ENCODE measurements at places on chromosomes 7 and 10.
A peak's percentile ranks its signal among the peaks of the same experiment; 100 is the strongest.

- DNase-seq: peak; percentile 90
Observed at GRCh38 chr10:33337326-33337957, 3.0 kb upstream of the NRP1 start.

GRCh38 chr7:125663961-125664360, 734.3 kb upstream of the POT1 start:
- no peak for DNase-seq

- DNase-seq: no peak
Observed at GRCh38 chr10:62647375-62648092, 157.0 kb upstream of the ADO start.

GRCh38 chr10:79162022-79162421, 93.3 kb downstream of the ZMIZ1 start:
- DNase-seq: no peak

DNA sequence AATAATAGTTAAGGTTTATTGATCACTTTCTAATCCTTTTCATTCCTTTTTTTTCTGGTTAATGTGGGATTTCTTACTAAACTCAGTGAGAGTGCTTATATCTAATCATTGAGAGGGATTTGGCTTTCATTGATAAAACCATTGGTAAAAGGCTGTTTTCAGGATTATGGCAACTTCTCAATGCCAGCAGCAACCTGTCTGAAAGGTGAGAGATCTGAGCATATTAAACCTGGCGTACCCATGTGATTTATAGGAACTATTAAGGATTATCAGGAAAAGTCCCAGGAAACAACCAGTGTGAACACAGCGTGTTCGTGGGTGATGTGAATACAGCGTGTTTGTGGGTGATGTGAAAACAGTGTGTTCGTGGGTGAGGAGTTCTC, 65.9 kb downstream of the PDIA4 start:
- DNase-seq: no peak

- DNase-seq: peak; percentile 63
Observed at GRCh38 chr10:120514035-120514620, 57.1 kb downstream of the PLPP4 start.

DNA sequence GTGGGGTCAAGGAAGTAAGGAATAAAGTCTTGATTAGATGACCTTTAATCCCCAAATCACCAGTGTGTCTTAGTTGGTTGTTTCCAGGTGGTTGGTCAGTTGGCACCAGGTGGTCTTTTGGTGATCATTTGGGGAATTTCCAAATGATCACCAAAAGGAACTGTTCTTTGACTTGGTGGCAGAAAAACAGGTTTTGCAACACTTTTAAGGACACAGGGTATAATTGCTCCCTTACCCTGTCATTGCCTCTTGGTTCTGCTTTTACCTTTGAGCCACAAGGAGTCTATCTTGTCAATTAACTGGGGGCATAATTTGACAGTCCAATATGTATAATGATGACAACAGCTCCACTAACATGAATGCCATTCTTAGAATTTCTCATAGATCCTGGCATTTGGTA, 104.2 kb downstream of the ADK start:
- DNase-seq: no peak

DNA sequence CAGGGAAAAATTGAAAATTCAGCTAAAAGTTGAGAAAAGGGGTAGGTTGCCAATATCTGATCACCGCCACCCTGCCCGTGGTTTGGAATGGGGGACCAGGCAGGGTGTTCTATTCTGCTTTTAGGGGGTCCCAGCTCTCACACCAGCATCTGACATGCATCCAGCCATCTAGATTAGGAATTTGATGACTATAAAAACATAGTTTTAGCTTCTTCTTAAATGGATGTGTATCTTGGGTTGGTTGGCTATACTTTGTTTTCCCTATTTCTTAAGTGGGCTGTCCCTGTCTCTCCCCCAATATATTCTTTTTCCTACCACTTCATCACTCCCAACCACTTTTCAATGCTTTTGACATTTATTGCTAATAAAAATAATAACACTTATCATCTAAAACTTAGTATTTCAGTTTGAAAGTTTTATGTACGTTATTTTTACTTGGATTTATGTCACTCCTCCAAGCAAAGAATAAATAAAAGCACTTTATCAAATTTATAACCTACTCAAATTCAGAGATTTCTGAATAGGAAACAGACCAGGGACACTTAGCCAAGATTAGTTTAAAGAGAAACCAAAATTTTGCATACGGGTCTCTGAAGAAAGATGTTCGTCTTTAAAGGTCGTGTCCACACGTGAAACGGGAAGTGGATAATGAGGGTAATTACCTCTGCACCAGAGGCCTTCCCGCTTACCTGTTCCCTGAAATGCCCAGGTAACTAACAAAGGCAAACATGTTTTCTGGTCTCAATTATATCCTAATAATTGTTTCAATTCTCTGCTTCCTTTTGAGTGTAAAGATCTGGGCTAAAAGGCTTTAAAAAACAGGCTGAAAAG, 233.2 kb upstream of the AUTS2 start:
- peak; percentile 25 for DNase-seq

DNA sequence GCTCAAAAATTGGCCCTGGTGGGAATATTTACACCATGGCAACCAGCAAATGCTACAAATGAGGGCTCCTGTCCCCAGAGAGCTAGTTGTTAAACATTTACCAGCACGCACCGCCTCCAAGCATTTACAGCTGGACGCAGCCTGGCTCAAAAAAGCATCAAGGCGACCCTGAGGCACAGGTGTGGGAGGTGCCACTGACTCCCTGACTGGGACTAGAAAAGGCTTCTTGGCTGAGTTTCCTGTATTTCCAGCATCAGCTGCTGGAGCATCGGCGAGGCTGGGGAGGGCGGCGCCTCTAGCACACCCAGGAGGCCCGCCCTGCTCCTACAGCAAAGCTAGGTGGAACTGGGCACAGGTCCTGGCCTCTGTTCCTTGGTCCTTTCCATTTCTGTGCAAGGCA, 43.5 kb upstream of the ZRANB1 start:
- DNase-seq: no peak

- DNase-seq: peak; percentile 9
Observed at GRCh38 chr10:116490028-116490662, 55.6 kb upstream of the PNLIP start.

DNA sequence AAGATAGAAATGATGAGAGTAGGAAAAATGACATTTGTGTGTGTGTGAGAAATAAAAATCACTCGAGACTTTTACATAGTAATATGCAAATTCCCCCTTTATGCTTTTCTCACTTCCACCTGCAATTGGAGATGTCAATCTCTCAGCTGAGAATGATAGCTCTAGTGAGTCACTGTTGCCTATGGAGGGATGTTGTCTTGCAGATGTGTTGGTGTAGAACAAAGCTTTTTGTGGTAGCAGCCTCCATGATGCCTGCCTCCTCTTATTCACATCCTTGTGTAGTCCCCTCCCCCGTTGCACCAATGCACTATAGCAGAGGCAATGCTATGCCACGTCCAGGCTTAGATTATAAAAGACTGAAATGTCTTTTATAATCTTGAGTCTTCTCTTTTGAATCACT, 33.8 kb downstream of the SPAG6 start:
- DNase-seq: no peak

GRCh38 chr7:117122536-117122935, 169.2 kb downstream of the ST7 start:
- DNase-seq: no peak

DNA sequence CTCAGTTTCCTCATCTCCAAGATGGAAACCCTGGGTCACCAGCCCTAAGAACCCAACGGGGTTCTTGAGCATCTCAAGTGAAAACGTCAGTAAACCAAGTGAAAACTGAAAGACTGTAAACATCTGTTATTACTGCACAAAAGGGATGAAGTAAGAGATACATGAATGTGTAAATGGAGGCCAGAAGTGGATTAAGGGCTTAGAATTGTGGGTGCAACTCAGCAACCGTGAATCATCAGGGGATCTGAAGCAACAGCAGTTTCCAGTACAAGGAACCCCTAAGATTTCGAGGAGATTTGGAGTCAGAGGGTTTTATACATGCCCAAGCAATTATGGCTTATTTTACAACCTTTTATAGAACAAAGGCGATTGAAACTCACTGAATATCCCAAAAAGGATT, 95.7 kb upstream of the SVIL start:
- DNase-seq: no peak

GRCh38 chr7:93622036-93623033, 47.8 kb upstream of the CALCR start:
- DNase-seq: peak; percentile 35

- no peak for DNase-seq
Observed at GRCh38 chr10:93904901-93905300, 11.1 kb downstream of the SLC35G1 start.

DNA sequence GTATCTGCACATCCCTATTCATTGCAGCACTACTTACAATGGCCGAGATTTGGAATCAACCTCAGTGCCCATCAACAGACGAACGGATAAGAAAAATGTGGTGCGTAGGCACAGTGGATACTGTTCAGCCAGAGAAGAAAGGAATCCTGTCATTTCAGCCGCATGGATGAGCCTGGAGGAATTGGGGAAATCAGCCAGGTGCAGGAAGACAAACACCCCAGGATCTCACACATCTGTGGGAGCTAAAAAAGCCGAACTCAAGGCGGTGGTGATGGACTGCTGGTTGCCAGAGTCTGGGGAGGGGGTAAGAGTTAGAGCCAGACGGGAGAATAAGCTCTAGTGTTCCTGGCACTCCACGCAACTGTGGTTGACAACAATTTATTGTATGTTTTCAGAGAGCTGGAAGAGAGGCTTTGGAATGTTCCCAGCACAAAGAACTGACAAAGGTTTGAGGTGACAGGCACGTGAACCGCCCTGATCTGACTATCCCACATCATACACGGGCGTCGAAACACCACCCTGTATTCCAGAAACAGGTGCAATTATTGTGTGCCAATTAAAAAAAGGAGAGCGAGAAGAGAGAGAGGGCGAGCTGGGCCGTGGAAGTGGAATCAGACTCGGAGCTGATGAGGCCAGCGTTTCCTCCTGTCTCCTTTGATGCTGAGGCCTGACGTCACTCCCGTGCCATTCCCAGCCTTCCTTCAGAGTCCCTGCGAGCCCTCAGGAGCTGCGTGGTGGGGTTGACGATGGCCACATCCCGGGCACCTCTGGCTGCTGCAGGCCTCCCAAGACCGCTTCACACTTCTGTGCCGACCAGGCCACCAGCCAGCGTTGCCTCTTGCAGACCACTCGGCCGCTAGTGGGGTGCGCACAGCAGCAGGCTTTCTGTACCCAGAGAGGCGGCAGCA, 189.5 kb downstream of the DNAJB6 start:
- no peak for DNase-seq

DNA sequence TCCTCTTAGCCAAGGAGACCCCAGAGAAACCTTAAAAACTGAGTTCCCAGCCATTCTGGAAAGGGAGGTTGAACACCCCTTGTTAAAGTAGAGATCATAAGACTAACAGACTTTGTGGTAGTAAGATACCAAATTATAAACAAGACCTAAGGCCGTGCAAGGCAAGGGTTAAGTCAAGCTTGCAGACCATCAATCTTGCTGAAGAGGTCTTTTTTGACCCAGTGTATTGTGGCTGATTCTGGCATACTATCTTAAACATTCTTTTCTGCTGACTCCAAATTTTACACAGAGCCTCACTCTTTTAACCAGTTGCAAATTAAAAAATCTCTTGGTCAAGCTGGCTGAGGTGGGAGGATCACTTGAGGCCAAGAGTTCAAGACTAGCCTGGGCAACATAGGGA, 1.2 kb upstream of the TBRG4 start:
- DNase-seq: peak; percentile 24

- DNase-seq: no peak
Observed at GRCh38 chr7:84535580-84536270, 341.1 kb upstream of the SEMA3A start.

- DNase-seq: peak; percentile 79
Observed at GRCh38 chr10:71272056-71272771, 46.8 kb upstream of the SLC29A3 start.

DNA sequence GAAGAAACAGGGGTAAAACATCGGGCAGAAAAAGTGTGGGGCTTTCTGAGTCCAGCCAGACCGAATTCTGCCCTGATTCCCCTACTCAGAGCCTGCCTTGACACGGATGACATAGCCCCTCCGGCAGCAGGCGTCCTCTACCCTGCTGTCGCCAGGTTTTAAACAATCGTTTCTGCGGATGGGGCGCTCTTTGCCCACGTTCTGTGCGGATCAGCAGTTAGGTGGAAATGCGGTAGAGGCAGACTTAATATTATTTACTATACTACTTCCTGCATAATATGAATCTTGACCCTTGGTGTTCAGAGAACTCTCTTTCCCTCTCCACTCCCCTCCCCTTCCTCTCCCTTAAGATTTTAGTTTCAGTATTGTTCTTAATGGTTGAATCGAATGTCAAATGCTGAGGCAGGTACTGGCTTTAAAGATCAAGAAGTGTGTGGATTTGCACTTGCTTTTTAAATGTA, 2.4 kb downstream of the GATA3 start:
- DNase-seq: no peak

- no peak for DNase-seq
Observed at GRCh38 chr10:101827919-101828600, 9.8 kb upstream of the OGA start.

DNA sequence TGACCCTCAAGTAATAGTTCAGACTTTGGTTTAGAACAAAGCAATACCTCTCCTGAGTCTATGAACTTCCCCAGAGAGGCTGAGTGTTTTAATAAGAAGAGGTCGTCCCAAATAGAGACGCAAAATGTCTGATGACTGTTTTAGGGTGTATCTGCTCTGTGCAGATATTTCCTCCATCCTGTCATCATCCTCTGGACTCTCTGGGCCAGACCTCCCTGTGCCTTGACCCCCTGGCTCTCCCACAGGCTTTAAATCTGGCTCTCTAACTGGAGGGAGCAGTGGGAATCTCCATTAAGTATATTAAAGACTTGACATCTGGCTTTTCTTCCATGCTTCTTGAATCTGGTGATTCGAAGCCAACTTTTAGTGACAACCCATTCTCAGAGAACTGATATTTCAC, 633.3 kb downstream of the INHBA start:
- no peak for DNase-seq

GRCh38 chr10:74854610-74855009, 28.2 kb downstream of the KAT6B start:
- no peak for DNase-seq

DNA sequence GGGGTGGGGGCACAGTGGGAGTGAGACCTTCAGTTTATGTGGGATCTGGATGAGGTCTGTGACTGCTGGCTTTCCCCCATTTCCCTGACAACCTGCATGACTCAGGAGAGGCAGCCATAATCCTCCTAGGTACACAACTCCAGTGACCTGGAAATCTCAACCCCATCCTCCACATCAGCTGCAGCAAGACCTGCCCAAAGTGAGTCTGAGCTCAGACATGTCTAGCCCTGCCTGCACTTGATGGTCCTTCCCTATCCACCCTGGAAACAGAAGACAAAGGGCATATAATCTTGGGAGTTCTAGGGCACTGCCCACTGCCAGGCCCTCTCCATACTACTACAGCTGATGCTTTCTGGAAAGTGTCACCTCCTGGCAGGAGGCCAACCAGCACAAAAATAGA, 75.6 kb downstream of the GRM8 start:
- no peak for DNase-seq
